ENCODE measurements at places on chromosomes 4 and X. TPM values are rescaled to one million over a fixed set of nuclear protein-coding genes. Genes with fewer than 3 reads are reported as not detected.

- ATAC-seq, result no peak
These were observed 141.2 kb downstream of the DHX15 start for GRCh38 chr4:24443200-24443599.

DNA sequence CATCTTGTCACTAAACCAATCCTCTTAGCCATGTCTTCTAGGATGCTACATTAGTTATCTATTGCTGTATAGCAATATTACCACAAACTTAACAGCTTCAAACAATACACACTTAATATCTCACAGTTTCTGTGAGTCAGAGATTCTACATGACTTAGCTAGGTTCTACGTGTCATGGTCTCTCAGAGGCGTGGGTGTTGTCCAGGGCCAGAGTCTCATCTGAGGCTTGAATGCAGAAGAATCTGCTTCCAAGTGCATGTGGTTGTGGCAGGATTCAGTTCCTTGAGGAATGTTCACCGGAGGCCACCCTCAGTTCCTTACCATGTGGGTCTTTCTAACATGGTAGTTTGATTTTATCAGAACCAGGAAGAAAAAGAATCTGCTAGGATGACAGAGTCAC lies 26.4 kb downstream of the PPP1R2C start:
- no peak for ATAC-seq

The NALF2 gene
- total RNA-seq, result 0.60 TPM

GRCh38 chr4:53039741-53040458 lies 177.8 kb downstream of the RASL11B start:
- ATAC-seq, result no peak

DNA sequence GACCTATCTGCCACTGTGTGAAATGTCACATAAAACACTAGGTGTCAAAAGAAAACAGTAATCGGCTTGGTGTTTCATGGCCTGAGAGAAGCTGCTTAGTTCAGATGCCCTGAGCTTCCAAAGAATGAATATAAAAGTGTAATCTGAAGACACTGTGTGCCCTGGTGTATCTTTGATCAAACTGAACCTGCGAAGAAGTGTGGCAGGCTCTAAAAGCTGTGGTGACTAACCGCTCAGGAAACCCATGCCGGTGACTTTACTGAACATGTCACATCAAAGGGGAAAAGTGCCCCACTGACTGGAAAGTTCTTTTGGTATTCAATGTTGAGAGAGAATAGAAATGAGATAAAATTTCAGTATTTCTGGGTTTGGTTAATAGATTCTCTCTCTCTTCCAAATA lies 89.1 kb downstream of the CLCN4 start:
- ATAC-seq, result no peak

The H2BW2 gene
- not detected for total RNA-seq

DNA sequence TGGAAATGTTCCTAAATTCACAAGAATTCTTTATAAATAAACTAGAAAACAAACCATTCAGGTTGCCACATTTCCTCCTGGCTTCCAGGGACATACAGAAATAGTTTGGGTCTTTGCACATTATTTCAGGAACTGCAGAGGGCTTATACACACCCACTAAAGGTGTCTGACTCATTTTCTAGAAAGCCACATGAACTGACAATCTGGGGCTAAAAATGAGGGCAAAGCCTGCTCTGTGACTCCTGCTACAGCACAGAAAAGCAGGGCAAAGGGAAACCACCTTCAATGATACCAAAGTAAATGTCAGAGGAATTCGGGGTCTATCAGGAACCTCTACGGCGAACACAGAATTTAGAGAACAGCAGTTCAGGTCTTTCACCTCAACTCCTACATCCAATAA lies 112.2 kb upstream of the MAP3K15 start:
- ATAC-seq, result no peak

The CLNK gene
- 0.08 TPM for total RNA-seq

DNA sequence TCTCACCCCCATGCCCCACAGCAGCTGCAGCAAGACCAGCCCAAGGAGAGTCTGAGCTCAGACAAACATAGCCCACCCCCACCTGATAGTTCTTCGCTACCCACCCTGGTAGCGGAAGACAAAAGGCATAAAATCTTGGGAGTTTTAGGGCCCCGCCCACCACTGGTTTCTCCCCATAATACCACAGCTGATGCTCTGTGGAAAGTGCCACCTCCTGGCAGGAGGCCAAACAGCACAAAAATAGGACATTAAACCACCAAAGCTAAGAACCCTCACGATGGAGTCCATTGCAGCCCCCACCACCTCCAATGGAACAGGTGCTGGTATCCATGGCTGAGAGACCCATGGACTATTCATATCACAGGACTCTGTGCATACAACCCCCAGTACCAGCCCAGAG lies 226.7 kb downstream of the SNCA start:
- no peak for ATAC-seq

- ATAC-seq, result peak; percentile 64
These were observed 81.6 kb downstream of the SORBS2 start for GRCh38 chr4:185730387-185730786.

DNA sequence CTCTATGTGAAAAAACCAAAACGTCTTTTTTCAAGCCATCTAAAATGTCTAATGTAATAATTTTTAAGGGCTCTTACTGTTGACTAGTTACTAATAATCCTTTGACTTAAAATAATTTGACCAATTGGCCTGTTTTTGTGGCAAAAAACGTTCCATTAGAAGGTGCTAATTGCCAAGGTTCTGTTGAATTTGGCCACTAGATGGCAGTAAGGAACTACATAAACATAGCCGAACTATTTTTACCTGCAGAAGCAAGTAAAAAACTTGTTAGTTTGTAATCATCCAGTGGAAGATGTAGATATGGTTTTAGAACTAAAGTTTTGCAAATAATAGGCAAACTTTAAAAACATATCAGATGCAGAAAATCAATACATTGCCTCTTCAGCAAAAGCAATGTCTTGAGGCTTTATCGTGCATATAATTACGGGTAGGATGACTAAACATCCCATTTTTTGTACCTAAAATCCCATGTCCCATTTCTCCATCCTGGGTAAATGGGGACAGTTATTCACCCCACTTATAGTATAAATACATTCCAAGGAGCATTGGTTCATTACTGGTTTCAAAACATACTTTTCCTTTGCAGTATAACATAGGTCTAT lies 57.6 kb downstream of the PROM1 start:
- no peak for ATAC-seq

The CYTL1 gene
- total RNA-seq, result 0.88 TPM

The CPZ gene
- total RNA-seq, result 0.80 TPM

- no peak for ATAC-seq
These were observed 703.5 kb downstream of the RPA4 start for GRCh38 chrX:97587171-97587570.

- ATAC-seq, result no peak
These were observed 245.5 kb upstream of the TLL1 start for GRCh38 chr4:165627548-165627947.

- no peak for ATAC-seq
These were observed 96.7 kb upstream of the NKX1-1 start for GRCh38 chr4:1502976-1503375.

The TMEM144 gene
- 8.1 TPM for total RNA-seq

- ATAC-seq, result no peak
These were observed 88.5 kb downstream of the HADH start for GRCh38 chr4:108078024-108078733.

The KLHL13 gene
- 3.2 TPM for total RNA-seq

DNA sequence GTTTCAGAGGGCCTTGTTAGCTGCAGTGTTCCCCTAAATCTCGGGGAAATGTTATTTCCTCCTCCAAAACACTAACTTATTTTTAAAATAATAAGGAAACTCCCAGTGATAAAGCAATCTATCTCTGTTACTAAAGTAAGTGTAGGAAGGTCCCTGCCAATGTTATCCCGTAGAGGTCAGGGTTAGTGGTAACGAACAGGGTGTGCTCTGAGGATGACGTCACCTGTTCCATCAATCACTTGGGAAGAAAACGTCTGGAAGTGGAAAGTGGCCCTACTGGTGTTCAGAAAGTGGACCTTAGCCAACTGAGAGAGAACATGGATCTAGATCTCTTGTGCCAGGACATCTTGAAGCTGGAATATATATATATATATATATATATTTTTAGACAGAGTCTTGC lies 249.5 kb downstream of the BCOR start:
- peak; percentile 42 for ATAC-seq

The CDS1 gene
- total RNA-seq, result 19.6 TPM

The CENPVL3 gene
- not detected for total RNA-seq

The SRPK3 gene
- total RNA-seq, result 0.12 TPM

DNA sequence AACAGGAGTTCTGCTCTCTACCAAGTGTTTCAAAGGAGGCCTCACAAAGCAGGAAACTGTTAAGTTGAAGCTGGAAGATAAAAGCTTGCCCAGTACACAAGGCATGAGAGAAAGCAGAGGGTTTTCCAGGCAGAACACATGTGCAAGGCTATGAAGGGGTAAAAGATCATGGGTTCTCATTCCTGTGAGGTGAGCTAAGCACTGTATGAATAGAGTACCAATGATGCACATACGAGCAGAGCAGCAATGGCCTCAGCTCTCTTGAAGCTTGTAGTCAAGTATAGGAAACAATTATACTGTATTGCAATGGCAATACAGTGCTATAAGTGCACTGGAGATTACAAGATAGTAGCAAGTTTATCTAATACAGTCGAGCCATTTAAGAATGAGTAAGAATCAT lies 18.0 kb downstream of the TTC29 start:
- ATAC-seq, result no peak

- no peak for ATAC-seq
These were observed 136.1 kb downstream of the SNCA start for GRCh38 chr4:89700766-89701423.

- no peak for ATAC-seq
These were observed 30.8 kb downstream of the BLOC1S4 start for GRCh38 chr4:6746721-6747293.

The UGT2B17 gene
- total RNA-seq, result 0.20 TPM

The KLHL2 gene
- total RNA-seq, result 26.7 TPM

The MTTP gene
- not detected for total RNA-seq

The CSAG2 gene
- not detected for total RNA-seq

DNA sequence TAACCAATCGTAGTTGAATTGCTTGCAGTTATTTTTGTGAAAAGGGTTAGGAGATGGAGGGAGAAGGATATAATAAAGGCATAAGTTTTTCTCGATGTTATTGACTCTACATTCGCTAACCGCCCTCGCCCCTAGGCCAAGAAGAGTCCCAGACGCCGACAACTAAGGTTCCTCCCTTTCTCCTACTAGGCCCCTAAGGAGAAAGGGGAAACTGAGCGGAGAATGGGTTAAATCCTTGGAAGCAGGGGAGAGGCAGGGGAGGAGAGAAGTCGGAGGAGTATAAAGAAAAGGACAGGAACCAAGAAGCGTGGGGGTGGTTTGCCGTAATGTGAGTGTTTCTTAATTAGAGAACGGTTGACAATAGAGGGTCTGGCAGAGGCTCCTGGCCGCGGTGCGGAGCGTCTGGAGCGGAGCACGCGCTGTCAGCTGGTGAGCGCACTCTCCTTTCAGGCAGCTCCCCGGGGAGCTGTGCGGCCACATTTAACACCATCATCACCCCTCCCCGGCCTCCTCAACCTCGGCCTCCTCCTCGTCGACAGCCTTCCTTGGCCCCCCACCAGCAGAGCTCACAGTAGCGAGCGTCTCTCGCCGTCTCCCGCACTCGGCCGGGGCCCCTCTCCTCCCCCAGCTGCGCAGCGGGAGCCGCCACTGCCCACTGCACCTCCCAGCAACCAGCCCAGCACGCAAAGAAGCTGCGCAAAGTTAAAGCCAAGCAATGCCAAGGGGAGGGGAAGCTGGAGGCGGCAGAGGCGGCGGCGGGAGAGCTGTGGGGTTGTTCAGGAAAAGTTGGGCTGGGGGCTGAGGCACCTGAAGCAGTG lies 5.9 kb downstream of the ATOH1 start:
- ATAC-seq, result no peak

The KLKB1 gene
- total RNA-seq, result 0.08 TPM

DNA sequence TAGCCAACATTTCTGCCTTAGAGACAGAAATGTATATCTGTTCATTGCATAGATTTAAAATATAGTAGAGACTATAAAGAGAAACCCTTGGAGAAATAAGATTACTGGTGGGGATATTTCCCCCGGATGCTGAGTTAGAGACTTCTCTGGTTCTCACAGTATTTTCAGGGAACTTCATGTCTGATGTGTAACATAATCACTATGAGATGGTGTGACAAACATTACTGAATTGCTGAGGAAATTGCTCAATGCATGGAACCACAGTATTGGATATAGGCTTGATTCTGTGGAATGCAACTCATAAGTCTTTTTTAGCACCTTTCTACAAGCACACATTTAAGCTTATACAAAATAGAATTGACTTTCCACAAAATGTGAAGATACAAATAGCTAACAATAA lies 152.7 kb downstream of the SOWAHB start:
- no peak for ATAC-seq

The MAB21L2 gene
- not detected for total RNA-seq

The MBNL3 gene
- 27.8 TPM for total RNA-seq

- ATAC-seq, result no peak
These were observed 255.4 kb downstream of the ARHGAP10 start for GRCh38 chr4:147987252-147987651.

DNA sequence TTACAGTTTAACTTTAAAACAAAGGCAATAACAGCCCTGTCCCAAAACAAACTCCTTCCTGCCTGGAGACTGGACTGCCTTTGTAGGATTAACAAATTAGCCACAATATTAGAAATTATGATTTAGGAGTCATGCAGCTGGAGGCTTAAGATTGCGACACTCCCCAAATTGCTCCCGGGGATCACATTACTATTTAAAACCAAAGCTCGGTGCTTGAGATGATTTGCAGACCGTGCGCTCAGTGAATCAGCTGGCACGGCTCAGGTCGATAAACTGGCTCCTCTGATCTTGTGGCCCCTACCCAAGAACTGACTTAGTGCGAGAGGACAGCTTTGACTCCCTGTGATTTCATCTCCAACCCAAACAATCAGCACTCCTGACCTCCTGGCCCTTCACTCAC lies 829.3 kb downstream of the NLGN4X start:
- ATAC-seq, result no peak

The STPG2 gene
- 0.20 TPM for total RNA-seq

DNA sequence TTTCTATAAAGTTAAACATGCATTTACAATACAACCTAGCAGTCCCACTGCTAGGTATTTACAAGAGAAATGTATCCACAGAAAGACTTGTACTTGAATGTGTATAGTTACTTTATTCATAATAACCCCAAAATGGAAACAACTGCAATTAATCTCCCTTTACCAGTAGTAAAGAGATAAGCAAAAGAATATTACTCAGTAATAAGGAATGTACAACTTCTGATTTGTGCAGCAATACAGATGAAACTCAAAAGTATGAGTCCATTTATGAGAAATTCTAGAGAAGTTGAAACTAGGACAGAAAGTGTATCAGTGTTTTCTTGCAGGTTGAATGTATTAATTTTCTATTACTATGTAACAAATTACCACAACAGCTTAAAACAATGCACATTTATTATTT lies 15.2 kb downstream of the USP53 start:
- ATAC-seq, result no peak

The SPACA5B gene
- not detected for total RNA-seq
